T-helper 9 cell (primary cell): ENCODE measurements at places on chromosomes 3 and 15.

- DNase-seq = no peak
These were observed 118.5 kb upstream of the LMOD3 start for GRCh38 chr3:69240651-69241568.

DNA sequence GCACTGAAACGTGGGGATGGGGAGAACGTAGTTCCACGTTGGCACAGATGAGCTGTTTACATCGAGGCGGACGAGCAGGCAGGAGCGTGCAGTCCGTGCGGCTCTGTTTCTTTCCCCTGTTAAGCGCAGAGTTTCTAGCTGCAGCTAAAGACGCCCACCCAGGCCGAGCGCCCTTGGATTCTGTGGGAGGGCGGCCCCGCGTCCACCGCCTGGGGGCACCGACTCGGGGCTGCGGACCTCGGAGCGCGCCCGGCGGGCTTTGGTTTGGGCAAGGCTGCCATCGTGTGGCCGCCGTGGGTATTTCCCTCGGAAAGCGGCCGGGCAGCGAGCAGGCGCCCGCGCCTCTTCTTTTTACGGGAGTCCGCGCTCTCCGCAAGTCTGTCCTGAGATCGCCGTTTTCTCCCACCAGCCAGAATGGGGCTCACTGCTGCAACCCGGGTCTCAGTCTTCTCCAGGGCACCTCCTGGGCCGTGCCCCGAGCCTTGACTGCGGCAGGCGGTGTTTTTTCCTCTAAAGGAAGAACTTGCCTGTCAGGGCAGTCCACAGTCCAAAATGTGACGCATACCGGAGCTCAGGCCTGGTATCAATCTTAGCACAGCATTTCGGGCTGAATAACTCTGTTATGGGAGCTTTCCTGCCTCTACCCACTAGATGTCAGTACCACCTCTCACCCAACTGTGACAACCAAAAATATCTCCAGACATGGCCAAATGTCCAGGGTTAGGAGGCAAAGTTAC, 219.9 kb upstream of the IGF1R start:
- peak; percentile 41 for DNase-seq

- no peak for DNase-seq
These were observed 31.4 kb upstream of the CHRNB4 start for GRCh38 chr15:78672285-78673014.

DNA sequence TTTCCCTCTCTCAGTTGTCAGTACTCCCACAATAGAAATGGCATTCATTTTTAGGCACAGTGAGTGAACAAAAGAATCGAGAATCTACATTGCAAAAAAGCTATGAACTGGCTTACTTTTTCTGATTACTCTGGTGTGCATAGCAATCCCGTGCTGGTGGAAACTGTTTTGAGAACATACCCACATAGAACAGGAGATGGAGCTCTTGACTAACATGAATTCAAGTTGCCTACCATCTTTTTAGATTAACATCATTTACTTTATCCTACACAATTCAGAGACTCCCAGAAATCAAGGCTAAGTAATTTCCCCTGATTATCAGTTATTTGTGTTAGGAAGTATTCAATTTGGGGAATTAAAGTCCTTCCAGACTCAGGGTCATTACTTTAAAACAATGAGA, 326.6 kb downstream of the ARPP21 start:
- no peak for DNase-seq

DNA sequence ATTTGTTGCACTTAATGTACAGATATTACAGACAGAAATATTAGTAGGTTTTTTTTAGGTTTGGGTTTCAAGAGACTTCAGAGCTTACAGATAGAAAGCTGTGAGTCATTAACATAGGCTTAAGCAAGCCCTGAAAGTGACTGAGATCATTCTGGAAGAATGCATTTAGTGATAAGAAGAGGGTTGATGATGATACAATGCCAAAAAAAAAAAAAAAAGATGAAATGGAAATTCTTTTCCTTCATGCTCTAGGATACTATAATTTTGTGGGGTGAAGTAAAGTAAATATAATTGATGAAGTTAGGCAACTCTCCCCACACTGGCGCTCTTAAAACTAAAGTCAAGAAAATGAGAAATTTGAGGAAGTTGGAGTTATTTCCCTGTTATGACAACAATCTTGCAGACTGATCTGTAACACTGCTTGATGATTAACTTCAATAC, 169.4 kb upstream of the ZNF385D start:
- no peak for DNase-seq

GRCh38 chr3:56916716-56917360, 115.1 kb upstream of the ARHGEF3 start:
- DNase-seq = no peak

DNA sequence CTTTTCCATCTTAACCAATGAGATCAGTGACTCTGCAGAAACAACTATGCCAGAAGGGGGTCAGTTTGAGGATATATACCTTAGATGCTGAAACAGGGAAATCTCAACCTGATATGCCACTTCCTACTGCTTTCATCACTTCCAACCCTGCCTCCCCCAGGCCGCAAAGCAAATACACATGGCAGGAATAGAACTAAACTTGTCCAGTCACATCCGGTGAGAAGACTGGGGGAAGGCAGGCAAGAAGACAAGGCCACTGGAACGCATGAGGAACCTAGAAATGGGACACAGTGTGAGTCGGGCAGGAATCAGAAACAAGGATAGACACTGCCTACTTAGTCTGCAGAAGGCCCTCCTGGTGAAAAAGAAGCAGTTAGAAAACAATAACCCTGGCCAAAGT, 90.6 kb downstream of the MYO5A start:
- no peak for DNase-seq

- no peak for DNase-seq
These were observed 25.0 kb downstream of the MSL2 start for GRCh38 chr3:136171097-136171542.

DNA sequence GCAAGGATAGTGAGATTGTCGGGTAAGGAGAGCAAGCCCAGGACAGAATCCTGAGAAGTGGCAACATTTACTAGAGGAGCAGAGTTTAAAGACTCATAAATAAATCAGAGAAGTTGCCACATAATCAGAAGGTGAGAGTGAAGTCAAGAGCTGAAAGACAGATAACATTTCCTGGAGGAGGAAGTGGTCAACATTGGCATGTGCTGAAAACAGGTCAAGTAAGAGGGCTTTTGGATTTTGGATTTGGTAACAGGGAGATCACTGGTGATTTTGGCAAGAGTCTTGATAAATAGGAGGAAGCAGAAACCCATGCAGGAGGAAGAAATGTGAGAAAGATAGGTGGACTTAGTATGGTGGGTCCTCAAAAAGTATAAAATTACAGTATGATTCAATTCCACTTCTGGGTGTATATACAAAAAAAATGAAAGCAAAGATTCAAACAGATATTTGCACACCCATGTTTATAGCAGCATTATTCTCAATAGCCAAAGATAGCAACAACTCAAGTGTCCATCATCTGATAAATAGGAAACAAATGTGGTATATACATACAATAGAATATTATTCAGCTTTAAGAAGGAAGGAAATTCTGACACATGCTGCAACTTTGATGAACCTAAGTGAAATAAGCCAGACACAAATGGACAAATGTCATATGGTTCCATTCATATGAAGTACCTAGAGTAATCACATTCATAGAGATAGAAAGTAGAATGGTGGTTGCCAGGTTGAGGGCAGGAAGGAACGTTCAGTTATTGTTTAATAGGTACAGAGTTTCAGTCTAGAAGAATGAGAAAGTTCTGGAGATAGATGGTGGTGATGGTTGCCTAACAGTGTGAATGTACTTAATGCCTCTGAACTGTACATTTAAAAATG, 27.3 kb upstream of the MBNL1 start:
- DNase-seq = no peak

DNA sequence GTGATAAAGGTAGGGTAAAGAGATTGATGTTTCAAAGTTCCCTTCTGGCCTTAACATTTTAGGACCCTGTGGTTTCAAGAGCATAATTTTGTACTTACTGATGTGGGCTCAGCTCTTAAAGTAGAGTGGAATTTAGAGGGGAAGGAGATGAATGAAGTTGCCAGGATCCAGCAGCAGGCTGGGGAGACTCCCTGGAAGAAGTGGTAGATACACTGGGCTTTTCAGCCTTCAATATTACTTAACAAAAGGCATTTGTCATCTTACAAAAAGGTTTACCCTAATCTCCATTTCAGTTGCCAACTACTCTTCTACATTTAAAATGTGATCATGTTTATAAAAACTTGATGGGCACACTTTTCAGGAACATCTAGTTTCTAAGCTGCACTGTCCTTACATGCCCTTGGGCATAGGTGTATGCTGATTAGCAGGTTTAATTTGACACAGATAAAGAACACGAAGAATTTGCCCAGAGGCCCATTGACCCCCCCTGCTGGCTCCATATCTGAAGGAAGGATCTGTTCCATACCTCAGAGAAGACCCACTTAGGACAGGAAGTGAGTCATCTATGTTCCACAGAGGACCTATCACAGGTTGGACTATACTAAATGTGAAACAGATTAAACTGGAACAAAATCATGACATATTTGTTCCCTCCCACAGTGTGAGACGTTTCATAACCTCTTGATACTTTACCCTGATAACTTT, 93.0 kb upstream of the LPP start:
- peak; percentile 28 for DNase-seq

DNA sequence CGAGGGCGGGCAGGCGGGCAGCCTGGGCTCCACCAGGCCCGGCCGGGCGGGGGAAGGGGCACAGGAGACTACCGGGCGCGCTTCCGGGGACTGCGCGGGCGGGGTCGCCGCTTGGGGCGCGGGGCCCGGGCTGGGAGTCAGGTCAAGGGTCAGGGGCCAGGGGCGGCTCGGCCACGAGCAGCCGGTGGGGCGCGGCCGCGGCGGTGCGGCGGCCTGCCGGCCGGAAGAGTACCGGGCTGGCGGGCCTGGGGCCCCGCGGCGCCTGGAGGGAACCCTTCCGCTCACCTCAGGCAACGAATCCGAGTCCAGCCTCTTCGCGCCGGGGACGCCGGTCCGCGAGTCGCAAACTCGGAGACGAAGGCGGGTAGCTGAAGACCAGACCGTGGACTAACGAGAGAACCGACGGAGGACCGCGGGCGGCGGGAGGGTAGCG, 225 bp downstream of the RHOA start:
- peak; percentile 43 for DNase-seq

DNA sequence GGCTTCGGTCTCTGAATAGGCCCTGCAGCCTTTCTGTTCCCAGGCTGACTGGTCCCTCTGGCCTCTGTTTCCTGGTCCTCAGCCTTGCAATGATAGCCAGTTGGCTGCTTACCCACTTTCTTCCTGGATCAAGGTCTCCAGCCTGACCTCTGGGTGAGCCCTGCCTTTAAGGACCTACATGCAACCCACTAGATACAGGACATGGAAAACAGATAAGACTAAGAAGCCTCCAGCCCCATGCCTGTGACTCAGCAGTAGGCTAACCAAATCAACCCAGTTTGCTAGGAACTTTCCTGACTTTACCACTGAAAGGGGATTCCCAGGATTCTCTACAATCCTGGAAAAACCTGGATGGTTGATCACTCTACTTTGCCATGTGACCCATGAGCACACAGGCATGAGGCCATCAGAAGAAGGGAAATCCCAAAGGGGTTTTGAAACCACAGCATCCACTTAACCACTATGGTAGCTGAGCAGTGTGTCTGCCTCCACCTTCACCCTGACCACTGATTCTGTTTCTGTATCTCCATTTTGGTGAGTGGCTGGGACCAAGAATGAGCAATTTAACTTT, 188.1 kb downstream of the CHST2 start:
- no peak for DNase-seq

- no peak for DNase-seq
These were observed 1.1 kb downstream of the SLCO3A1 start for GRCh38 chr15:91854639-91854990.

- no peak for DNase-seq
These were observed 14.4 kb downstream of the PAK6 start for GRCh38 chr15:40253167-40253790.

DNA sequence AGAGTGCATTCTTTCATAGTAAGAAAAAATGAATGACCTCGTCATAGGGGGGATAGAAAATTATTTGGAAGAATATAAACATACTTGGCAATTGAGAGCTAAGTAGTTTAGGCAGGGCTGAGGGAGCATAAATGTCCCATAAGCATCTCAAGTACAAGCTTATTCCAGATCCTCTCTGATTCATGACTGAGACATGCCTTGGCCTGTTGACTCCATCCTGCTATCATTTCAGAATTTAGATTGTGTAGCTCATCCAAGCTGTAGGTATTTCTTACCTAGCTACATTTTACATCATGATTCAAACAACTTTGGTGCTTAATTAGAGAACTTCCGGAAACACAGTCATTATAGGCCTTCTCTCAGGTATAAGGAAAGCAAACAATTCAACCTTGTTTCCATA, 12.3 kb downstream of the POGLUT1 start:
- DNase-seq = no peak

DNA sequence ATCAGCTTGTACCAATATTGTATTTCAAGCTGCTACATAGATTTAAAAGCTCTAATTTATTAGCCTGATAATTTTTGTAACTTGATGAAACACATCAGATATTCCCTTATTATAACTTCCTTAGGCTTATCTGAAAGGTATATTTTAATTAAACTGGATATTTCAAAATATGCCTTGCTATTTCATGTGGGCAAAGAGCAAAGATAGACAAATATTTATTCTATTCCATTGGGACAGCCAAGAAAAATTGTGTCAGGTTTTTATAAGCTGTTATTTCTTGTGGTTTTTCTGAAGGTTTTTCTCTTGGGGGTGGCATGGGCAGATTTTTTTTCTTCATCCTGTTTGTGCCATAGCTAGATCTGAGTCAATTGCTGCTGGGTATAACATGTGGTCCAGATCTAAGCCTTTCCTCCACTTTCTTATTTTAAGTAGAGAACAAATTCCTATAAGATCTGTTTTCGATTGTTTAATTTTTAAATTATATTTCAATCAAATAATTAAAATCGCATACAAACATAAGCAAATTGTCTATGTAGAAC, 249.5 kb downstream of the NAALADL2 start:
- DNase-seq = no peak

DNA sequence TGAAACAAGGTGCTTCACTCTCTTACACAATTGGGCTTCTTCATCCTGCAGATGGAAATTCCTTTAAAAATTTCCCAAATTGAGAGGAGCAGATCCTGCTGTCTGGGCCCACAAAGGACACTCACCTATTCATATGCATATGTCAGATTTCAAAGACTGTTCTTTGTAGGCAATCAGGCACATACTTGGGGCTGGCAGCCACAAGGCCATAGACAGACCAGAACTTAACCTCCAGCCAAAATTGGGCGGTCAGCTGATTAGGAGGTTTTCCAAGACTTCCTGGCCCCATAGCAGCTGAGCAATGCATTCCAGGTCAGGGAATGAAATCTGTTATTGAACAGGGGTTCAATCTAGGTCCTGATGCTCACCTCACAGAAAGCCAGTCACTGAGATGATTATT, 15.0 kb upstream of the HPS3 start:
- DNase-seq = no peak

DNA sequence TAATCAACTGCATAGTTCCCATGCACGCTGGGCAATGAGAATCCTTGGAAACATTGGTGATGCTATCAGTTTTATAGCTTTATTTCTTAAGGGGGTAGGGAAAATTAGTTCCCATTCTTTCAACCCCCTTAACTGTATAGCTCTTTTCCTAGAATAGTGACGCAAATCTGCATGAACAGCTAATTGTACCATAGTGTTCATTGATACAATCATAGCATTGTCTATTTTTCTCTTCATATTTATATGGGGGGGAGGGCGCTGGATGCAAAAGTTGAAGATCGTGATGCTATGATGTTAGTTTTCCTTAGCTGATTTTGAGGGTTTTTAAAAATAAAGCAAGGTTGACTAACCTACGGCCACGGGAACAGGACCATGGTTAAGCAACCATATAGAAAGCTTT, 32.4 kb upstream of the SAMMSON start:
- DNase-seq = no peak

GRCh38 chr3:184325269-184325668, 10.9 kb downstream of the EIF4G1 start:
- no peak for DNase-seq
